ENCODE measurements at places on chromosomes 13 and 19. TPM values are rescaled to one million over a fixed set of nuclear protein-coding genes. Genes with fewer than 3 reads are reported as not detected.

DNA sequence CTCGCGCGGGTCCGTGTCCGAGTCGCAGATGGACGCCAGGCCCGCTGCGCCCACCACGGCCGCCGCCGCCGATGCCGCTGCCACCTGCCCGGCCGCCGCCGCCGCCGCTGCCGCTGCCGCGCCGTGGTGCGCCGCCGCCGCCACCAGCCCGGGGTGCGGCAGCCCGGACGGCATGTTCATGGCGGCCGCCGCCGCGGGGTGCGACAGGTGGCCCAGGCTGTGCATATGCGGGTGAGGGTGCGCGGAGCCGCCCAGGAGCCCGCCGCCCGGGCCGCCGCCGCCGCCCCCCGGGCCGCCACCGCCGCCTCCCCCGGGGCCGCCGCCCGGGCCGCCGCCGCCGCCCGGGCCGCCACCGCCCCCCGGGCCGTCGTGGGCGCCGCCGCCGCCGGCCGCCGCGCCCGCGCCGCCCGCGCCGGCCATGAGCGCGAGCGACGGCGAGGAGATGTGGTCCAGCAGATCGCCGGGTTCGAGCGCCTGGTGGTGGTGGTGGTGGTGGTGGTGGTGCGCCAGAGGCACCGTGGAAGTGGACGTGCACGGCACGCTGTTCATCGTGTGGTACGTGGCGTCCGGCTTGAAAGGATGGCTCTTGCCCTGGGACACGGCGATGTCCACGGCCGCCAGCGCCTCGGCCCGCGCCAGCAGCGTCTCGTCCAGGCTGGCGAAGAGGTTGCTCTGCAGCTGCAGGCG lies 1.3 kb downstream of the POU4F1 start:
- H3K36me3 ChIP-seq: no peaks in the 10 kb centered on the region
- H3K4me1 ChIP-seq: peaks cover 7% of the 10 kb centered on the region
- no peak overlapping the region for H3K27ac ChIP-seq
- peaks cover 92% of the 10 kb centered on the region for H3K27me3 ChIP-seq
- DNase-seq: no peak

DNA sequence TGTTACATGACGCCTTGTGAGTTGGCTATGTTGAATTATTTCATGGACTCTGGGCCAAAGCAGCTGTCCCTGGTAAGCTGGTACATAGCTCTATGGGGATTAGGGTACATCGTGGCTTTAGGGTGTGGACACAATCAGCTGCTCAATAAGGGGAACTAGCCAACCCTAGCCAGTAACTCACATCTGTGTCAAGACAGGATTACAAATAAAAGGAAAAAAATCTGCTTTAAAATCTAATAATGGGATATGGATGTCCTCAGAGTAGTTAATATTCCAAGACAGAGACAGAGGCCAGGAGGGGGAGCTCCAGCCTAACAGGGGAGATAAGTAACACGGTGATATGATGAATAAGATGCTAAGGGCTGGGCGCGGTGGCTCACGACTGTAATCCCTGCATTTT lies 21.1 kb upstream of the ZNF766 start:
- DNase-seq: no peak
- H3K27me3 ChIP-seq: no peaks in the 10 kb centered on the region
- H3K36me3 ChIP-seq: no peaks in the 10 kb centered on the region
- H3K27ac ChIP-seq: no peak overlapping the region
- H3K4me1 ChIP-seq: no peaks in the 10 kb centered on the region

The PSG3 gene
- total RNA-seq: 0.34 TPM

The HOMER3 gene
- 41.9 TPM for total RNA-seq
